ENCODE measurements at places on chromosomes 4 and X. TPM values are rescaled to one million over a fixed set of nuclear protein-coding genes. Genes with fewer than 3 reads are reported as not detected.

Gene PRR32
- not detected for total RNA-seq

- no peak for DNase-seq
- no peaks in the 10 kb centered on the region for H3K36me3 ChIP-seq
- H3K27me3 ChIP-seq = no peaks in the 10 kb centered on the region
- peaks cover 10% of the 10 kb centered on the region for H3K4me1 ChIP-seq
- H3K4me3 ChIP-seq = no peak overlapping the region
Measured at GRCh38 chr4:169957785-169958184, 68.4 kb downstream of the MFAP3L start.

- no peak overlapping the region for H3K4me3 ChIP-seq
- H3K27ac ChIP-seq = no peak overlapping the region
- H3K4me1 ChIP-seq = no peaks in the 10 kb centered on the region
- H3K27me3 ChIP-seq = peaks cover 4% of the 10 kb centered on the region
- DNase-seq = no peak
- H3K36me3 ChIP-seq = no peaks in the 10 kb centered on the region
Measured at GRCh38 chr4:138757432-138757831, 258.1 kb upstream of the NOCT start.

DNA sequence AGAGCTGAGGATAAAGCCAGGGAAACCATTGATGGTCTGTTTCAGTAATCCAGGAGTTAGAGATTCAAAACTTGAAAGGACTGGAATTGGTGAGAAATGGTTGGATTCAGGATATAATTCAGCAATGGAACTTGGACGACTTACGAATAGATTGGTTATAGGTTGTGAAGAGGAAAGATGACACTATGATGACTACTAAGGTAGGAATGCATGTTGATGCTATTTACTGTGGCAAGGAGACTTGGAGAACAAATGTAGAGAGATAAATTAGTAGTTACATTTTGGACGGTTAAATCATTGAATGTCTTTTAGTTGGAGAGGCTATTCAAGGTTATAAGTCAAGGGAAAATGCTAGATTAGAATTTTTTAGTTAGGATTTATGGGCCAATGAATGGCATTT, 365.4 kb upstream of the TECRL start:
- no peaks in the 10 kb centered on the region for H3K4me1 ChIP-seq
- no peak overlapping the region for H3K4me3 ChIP-seq
- H3K27me3 ChIP-seq = no peaks in the 10 kb centered on the region

DNA sequence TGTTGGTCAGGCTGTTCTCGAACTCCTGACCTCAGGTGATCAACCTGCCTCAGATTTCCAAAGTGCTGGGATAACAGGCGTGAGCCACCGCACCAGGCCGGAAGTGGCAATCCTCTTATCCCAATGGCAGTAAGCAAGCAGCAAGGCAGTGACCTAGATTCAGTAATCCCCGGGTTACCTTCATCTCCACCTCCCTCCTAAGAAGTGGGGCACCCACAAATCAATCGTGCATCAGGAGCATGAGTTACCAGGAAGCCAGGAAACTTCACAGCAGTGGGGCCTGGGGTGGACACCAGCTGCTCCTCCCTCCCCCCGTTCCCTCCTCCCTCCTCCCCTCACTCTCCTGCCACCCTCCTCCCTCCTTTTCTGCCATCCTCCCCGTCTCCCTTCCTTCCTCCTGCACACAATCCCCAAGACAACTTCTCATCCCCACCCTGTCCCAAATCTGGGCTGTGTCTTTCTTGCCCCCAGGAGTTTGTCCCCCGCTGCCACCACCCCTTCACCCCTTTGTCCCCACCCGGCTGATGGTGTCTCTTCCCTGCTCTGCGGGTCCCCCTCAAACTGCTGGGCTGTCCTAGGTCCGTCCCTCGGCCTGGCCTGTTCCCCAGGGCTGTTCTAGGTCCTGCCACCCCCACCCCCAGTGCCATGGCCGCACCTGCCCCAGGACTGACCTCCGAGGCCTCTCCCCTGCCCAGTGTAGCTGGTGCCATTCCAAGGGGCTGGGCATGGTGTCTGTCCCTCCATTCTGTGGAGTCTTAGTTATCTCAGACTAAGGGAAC, 2.2 kb downstream of the PDE6B start:
- H3K36me3 ChIP-seq = no peaks in the 10 kb centered on the region
- H3K4me1 ChIP-seq = no peaks in the 10 kb centered on the region
- no peak for DNase-seq
- H3K27ac ChIP-seq = no peak overlapping the region
- peaks cover 4% of the 10 kb centered on the region for H3K27me3 ChIP-seq

GRCh38 chr4:80165855-80166254, 31.4 kb upstream of the PRDM8 start:
- H3K4me1 ChIP-seq = peaks cover 4% of the 10 kb centered on the region
- DNase-seq = no peak
- no peak overlapping the region for H3K4me3 ChIP-seq
- H3K27me3 ChIP-seq = peaks cover 2% of the 10 kb centered on the region

DNA sequence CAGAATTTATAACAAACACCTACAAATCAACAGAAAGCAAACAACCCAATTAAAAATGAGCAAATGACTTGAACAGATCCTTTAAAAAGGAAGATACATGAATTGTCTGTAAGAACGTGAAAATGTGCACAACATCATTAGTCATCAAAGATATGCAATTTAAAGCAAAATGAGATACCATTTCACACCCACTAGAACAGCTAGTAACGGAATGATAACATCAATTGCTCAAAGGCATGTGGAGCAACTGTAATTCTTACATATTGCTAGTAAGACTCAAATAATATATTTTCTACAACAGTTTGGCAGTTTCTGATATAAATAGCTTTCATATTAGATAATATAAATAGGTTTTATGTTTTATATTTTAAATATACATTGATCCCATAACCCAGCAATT, 82.5 kb downstream of the LCORL start:
- H3K36me3 ChIP-seq = peaks cover 32% of the 10 kb centered on the region
- H3K27me3 ChIP-seq = no peaks in the 10 kb centered on the region
- DNase-seq = no peak
- H3K4me3 ChIP-seq = no peak overlapping the region
- H3K27ac ChIP-seq = no peak overlapping the region
- H3K4me1 ChIP-seq = no peaks in the 10 kb centered on the region

All from activated B cell treated with CpG ODN at 0.5 μM for 24 hours (primary cell).